ENCODE measurements at places on chromosomes 3 and 15.
A peak's percentile ranks its signal among the peaks of the same experiment; 100 is the strongest.

GRCh38 chr3:49801160-49801559 is 1.5 kb upstream of the CDHR4 start:
- no peak for DNase-seq

- no peak for DNase-seq
Observed at GRCh38 chr3:153320585-153321128, 158.6 kb downstream of the RAP2B start.

- DNase-seq = no peak
Observed at GRCh38 chr15:31296646-31297574, 29.7 kb upstream of the KLF13 start.

- DNase-seq = no peak
Observed at GRCh38 chr15:24223739-24224138, 451.8 kb upstream of the NPAP1 start.

DNA sequence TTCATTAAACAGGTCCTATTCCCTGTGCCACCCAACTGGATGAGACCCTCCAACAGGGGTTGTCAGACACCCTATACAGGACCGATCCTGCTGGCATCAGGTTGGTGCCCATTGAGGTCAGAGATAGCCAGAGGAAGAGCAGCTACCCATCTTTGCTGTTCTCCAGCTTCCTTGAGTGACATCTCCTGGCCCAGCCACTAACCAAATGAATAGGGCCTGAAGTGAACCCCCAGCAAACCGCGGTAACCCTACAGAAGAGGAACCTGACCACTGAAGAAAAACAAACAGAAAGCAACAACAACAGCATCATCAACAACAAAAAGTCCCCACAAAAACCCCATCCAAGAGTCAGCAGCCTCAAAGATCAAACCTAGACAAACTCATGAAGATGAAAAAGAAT is 133.6 kb upstream of the ARPP21 start:
- no peak for DNase-seq

DNA sequence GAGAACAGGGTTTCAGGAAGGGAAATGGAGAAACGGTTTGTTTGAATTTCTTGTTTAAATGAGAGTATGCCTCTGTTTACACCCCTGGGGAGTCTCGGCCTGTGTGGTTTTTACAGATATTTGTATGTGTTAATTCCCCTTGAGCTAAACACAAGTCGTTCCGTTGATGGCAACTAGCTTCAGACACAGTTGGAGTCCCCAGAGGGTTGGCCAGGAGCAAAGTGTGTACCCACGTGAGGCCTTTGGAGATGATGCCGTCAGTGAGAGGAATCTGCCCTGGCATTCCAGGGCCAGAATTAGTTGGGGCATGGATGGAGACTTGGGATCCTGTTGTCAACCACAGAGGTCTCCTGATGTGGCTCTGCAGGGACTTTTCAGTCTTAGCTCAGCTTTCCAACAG is 44.0 kb downstream of the CEMIP start:
- DNase-seq = no peak

GRCh38 chr3:98763819-98764418 is 779 bp downstream of the ST3GAL6 start:
- peak; percentile 74 for DNase-seq

DNA sequence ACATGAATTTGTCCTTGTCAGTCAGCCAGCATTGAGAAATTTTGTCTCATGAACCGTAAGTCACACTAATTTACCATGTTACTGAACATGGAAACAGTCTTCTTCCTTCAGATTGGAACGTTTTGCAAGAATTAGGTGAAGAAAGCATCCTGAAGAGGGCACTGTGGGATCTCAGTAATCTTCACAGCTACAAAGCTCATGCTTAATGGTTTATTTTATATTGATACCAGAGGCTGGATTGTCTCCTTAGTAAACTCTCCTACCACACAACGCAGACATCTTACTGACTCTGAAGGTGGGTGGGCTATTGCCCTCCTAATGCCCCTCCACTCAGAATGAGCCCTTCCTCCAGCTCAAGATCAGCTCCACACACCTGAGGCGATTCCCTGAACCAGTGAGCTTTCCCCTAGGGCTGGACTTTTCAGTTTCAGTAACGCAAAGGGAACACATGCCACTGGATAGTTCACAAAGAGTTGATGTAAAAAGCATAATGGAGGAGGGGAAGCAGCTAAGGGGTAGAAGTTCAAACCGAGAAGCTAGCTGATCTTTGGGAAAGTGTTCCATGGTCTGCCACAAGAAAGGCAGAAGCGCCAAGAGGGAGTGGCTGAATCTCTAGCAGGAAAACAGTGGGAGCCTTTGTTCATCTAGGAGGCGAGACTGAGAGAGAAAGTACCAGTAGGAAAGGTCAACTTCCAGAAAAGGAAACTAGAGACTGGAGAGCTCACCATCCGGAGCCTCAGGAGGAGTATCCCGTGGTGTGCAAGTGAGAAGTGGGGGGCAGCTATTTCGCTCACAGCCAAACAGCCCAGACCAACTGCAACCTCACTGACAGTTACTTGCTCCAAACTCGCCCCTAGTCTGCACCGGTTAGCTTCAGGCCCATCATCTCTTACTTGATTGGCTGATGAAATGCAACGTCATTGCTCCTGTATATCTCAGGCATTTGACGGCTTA is at the start of gene SLC9C1:
SLC9C1 (minus strand) TSS at position 849 of the 954 bp plus-strand sequence. CDS start 7,425 bp downstream, outside the sequence.
- peak; percentile 66 for DNase-seq

DNA sequence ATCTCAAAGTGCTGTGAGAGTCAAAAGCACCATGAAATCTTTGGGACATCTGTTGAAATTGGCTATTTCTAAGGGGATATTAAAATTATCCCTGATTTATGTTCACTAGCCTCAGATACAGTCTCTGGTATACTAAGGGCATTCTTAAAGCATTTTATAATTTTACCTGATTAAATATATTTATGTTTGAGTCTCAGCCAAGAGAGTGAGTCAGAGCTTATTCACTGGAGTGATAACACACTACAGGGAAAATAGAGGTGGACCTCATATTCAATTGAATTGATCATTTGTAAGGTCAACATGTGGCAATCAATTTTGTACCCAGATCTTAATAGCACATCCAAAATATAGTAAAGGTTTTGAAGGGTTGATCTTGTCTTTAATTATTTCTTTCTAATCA is 733.6 kb downstream of the EPHA3 start:
- no peak for DNase-seq

DNA sequence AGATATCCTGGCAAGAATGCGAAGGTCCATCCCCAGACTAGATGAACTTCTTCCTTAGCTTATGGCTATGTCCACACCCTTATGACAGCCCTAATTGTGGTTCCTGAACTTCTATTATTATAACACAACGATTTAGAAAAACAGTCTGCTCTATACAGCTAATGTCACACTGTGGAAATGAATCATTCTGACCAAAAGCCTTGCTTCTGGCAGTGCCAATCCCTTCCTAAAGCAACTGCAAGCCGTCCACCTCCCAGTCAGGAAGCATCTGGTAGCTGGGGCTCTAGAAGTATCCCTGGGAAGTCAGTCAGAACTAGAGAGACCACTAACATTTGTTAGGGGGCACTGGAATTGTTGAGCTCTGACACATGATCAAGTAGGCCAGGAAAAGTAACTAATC is 45.0 kb downstream of the MYO5A start:
- DNase-seq = peak; percentile 49

GRCh38 chr15:68655686-68656437 is 77.1 kb downstream of the CORO2B start:
- DNase-seq = no peak

DNA sequence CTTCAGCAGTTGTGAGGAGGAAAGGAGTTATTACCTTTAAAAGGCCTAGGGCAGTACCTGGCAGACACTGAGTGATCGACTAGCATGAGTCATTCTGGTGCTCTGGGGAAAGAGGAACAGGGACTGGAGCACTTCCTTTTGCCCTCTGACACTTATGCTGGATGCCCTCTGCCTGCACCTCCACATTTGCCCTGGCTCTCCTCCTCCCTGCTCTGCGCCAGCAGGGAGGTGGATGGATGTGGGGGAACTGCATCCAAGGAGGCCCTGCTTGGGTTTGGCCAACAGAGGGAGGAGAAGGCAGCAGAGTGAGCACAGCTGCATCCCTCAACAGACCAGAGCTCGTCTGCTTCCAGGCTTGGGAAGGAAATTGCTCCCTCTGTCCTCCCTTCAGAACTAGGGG is 75.0 kb downstream of the SEMA5B start:
- peak; percentile 39 for DNase-seq

- DNase-seq = peak; percentile 79
Observed at GRCh38 chr3:126399351-126399735, 4.6 kb downstream of the CFAP100 start.

DNA sequence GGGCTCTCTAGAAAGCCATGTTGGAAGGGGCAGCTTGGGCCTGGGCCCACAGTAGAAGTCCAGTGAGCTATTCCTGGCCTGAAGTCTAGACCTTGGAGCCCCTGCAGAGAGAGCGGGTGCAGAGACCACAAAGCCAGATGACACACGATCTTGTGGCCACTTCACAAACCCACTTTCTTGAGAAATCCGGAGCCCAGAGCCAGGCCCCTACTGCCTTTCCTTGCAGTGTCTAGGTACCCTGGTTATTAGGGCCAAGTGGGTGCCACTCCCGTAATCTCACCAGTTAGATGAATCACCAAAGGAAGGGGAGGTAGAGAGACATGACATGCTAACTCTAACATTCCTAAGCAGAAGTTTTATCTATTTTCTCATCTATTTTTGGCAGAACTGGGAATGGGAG is 72.5 kb upstream of the ADAMTSL3 start:
- DNase-seq = no peak

GRCh38 chr3:193114431-193115340 is 126.3 kb upstream of the PLAAT1 start:
- no peak for DNase-seq

GRCh38 chr15:69280783-69281182 is 17.9 kb upstream of the PAQR5 start:
- DNase-seq = no peak

DNA sequence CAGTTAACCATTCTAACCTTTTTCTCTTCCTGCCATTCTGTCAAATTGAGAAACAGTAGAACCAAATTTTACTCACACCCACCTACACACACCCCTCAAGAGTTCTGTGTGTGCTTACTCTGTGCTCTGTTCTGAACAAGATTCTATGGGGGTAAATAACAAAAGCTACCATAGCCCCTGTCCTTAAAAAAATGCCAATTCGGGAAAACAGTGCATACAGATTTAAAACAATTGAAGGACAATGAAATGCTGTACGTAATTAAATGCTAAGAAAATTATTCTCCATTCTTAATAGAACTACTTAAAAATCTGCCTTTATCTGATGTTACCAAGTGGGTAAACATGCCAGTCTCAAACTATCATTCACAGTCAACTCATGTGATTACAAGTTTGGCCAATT is 1107.5 kb downstream of the TUSC7 start:
- no peak for DNase-seq

GRCh38 chr3:11168881-11169805 is 14.8 kb downstream of the HRH1 start:
- DNase-seq = no peak

- DNase-seq = no peak
Observed at GRCh38 chr3:172877011-172877410, 126.5 kb downstream of the ECT2 start.

- DNase-seq = no peak
Observed at GRCh38 chr15:39582286-39582976, 1.6 kb downstream of the THBS1 start.

- DNase-seq = peak; percentile 68
Observed at GRCh38 chr3:157134620-157135191, 25.2 kb downstream of the CCNL1 start.

- DNase-seq = no peak
Observed at GRCh38 chr15:80849308-80849707, 70.1 kb downstream of the CEMIP start.

GRCh38 chr3:172905451-172905850 is 154.9 kb downstream of the ECT2 start:
- no peak for DNase-seq

- DNase-seq = no peak
Observed at GRCh38 chr3:195008816-195009215, 262.1 kb downstream of the XXYLT1 start.

DNA sequence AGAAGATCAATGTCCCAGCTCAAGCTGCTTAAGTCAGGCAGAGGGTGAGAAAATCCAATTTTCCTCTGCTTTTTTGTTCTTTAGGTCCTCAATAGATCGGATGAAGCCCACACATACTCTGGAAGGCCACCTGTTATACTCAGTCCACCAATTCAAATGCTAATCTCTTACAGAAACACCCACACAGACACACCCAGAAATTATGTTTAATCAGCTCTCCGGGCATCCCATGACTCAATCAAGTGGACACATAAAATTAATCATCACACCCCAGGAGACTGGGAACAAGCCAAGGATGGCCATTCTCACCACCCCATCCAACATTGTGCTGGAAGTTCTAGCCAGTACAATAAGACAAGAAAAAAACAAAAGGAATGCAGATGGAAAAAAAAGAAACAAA is 67.8 kb upstream of the SLC24A5 start:
- no peak for DNase-seq

- no peak for DNase-seq
Observed at GRCh38 chr3:184443364-184443763, 63.5 kb downstream of the CHRD start.

- DNase-seq = peak; percentile 4
Observed at GRCh38 chr3:108590460-108590859, 938 bp downstream of the DZIP3 start.

- no peak for DNase-seq
Observed at GRCh38 chr15:80003171-80003570, 32.2 kb upstream of the BCL2A1 start.

- no peak for DNase-seq
Observed at GRCh38 chr3:66021731-66022131, 17.0 kb downstream of the MAGI1 start.

DNA sequence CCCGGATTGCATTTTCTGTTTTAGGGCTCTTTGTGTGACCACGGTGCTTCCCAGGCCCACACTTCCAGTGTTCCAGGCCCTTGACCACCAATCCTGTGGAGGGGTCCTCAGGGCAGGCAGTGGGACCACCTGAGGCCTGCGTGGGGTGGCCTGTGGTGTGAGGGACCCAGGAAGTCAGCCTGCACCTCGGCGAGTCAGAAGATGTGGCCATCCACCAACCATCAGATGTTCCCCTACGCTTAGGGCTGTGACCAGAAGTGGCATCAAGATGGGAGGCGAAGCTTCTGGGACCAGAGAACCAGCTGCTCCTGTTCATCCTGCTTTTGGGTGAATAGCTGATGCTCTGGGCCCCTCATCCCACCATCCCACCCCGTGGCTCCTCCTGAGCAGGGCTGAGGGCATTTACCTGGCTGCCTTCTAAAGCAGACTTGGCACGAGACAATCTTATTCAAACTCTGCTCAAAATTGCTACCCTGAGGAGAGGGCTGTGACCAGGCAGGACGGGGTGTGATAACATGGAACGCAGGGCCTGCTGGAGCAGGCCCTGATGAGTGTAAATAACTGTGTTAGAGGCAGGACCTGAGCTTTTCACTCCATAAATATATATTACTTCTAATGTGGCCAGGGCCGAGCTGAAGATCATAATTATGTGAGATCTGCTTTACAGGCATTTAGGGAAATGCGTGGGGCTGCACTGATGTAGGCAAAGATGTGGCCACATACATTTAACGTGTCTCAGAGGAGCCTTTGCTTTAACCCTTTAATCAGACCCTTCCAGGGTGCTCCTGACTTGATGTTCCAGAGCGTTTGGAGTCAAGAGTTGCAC is 28.8 kb downstream of the SMAD3 start:
- no peak for DNase-seq

- DNase-seq = no peak
Observed at GRCh38 chr15:68561171-68561900, 17.5 kb upstream of the CORO2B start.

- DNase-seq = no peak
Observed at GRCh38 chr3:99118381-99118780, 216.9 kb upstream of the DCBLD2 start.

- peak; percentile 45 for DNase-seq
Observed at GRCh38 chr3:185807445-185808068, 17.3 kb downstream of the IGF2BP2 start.

All from RPMI8226 (cell line).